Central memory CD8-positive, alpha-beta T cell (primary cell): ENCODE measurements at places on chromosomes 4 and X.

DNA sequence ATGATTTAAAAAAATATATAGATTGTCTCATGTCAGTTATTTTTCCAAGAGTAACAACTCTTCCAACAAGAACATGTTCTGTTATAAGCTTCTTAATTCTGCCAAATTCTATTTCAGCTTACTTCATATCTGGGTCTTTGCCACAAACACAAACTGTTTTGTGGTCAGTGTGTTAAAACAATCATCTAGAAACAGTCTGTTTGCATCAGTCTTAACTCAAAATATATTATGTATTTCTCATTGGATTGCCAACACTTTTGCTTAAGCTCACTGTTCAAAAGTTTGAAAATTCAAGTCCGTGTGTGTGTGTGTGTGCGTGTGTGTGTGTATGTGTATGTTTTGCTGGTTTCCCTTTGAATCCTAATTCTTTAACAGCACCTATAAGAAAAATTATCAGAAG lies 752.3 kb upstream of the NDST4 start:
- H3K27me3 ChIP-seq, result no peaks in the 10 kb centered on the region
- H3K4me1 ChIP-seq, result no peaks in the 10 kb centered on the region
- no peak for DNase-seq
- no peak overlapping the region for H3K4me3 ChIP-seq
- H3K27ac ChIP-seq, result no peak overlapping the region
- no peaks in the 10 kb centered on the region for H3K36me3 ChIP-seq

DNA sequence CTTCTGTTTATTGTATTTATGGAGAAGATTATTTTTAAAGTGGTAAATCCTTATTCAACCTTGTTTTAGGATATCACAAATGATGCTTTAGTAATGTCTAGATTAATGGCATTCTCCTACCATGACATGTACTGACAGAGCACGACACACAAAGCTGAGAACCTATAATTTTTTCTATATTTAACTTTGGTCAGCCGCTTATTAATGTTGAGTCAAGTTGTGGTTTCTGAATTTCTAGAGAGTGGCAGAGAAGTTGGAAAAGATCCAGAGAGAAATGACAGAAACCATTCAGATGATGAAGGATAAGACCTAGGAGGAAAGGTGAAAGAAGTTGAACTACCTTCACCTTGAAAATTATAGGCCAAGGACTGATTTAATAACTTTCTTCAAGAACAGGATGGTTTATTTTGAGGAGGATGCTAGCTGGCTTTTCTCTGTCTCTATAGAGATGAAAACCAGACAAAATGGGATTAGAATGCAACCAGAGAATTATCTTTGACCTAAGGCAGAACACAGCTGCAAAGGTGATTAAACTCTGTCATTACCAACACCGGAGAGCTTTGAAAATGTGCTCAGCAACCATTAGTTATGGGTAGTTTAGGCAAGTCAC lies 62.6 kb upstream of the TSPAN5 start:
- no peaks in the 10 kb centered on the region for H3K36me3 ChIP-seq
- no peaks in the 10 kb centered on the region for H3K27me3 ChIP-seq
- no peak overlapping the region for H3K4me3 ChIP-seq
- H3K4me1 ChIP-seq, result no peaks in the 10 kb centered on the region
- DNase-seq, result no peak

DNA sequence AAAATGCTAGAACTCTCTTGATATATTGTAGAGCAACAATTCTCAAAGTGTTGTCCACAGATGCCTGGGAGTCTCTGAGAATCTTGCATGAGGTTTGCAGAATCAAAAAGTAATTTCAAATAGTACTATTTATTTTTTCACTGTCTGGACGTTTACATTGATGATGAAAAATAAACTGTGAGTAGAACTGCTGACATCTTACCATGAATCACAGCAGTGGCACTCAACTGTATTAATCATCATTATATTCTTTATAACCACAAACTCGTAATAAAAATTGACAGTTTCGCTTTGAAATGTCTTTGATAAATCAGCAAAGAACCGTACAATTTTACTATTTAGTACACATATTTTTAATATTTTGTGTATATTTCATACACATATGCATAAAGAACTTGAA lies 94.5 kb downstream of the NAF1 start:
- no peak overlapping the region for H3K4me3 ChIP-seq
- H3K36me3 ChIP-seq, result no peaks in the 10 kb centered on the region
- no peak for DNase-seq
- H3K27ac ChIP-seq, result no peak overlapping the region
- H3K27me3 ChIP-seq, result no peaks in the 10 kb centered on the region

GRCh38 chr4:4618847-4619246 lies 77.0 kb upstream of the STX18 start:
- no peak overlapping the region for H3K27ac ChIP-seq

DNA sequence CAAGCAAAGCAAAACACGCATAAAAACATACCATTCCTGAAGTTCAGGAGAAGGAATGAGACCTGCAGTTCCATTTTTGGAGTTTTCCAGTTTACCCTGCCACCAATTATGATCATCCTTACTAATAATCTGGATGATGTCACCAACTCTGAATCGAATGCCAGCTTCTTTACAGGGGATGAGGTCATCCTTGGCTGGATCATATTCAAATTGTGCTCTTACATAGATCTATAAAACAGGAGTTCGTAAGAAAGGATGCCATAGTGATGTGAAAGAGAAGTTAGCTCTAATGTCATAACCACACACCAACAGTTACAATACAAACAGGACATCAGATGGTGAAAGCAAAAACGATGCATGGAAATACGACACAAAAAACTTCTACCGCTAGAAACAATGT lies 106.5 kb downstream of the NYX start:
- H3K4me3 ChIP-seq, result no peak overlapping the region
- no peak for DNase-seq
- no peak overlapping the region for H3K27ac ChIP-seq
- H3K36me3 ChIP-seq, result peaks cover 5% of the 10 kb centered on the region

- no peaks in the 10 kb centered on the region for H3K4me1 ChIP-seq
- no peak overlapping the region for H3K27ac ChIP-seq
- peaks cover 20% of the 10 kb centered on the region for H3K27me3 ChIP-seq
- H3K4me3 ChIP-seq, result no peak overlapping the region
These were observed 69.2 kb downstream of the HEPH start for GRCh38 chrX:66233209-66233608.

- H3K27me3 ChIP-seq, result no peaks in the 10 kb centered on the region
- peaks cover 5% of the 10 kb centered on the region for H3K36me3 ChIP-seq
- H3K4me1 ChIP-seq, result no peaks in the 10 kb centered on the region
- no peak overlapping the region for H3K27ac ChIP-seq
These were observed 61.0 kb downstream of the ARX start for GRCh38 chrX:24954732-24955131.
